ENCODE measurements at places on chromosomes 1 and 21.

DNA sequence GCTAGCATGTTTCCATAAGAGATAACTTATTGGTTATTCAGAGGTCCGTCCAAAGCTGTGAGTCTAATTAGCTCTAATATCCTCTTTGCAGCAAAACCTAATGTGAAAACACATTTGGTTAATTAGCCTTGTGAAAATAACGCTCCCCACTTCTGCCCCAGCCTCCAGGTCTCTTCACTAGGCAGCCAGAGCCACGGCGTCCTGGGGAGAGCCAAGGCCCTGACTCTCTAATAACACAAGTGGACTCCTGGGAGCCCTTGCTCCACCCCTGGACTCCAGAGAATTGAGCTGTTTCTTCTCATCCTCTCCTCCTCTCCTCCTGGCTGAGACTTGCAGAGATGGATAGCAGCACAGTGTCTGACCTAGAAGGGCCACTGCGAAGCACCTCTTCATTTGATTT, 78.8 kb downstream of the CCDC185 start:
- DNase-seq, result no peak

- DNase-seq, result no peak
Observed at GRCh38 chr1:211713231-211713630, 37.8 kb upstream of the NEK2 start.

DNA sequence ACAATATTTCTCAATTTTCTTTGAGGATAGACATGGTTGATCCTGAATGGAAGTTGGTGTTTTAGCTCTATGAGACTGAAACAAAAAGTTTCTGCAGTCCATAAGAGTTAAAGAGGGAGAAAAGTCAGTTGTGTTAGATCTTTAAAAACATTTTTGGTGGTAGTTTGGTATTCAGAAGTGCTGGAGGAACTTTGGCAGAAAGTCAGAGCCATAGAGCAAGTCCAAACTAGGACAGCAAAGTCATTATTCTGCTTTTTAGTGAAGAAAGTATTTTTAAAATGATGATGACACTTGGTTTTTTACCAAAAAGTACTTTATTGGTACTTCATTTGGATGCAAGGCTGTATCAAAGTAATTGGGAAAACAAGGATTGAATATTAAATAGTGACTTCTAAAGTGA, 41.8 kb downstream of the FNBP1L start:
- no peak for DNase-seq

- DNase-seq, result no peak
Observed at GRCh38 chr1:235817101-235817728, 49.5 kb downstream of the LYST start.

DNA sequence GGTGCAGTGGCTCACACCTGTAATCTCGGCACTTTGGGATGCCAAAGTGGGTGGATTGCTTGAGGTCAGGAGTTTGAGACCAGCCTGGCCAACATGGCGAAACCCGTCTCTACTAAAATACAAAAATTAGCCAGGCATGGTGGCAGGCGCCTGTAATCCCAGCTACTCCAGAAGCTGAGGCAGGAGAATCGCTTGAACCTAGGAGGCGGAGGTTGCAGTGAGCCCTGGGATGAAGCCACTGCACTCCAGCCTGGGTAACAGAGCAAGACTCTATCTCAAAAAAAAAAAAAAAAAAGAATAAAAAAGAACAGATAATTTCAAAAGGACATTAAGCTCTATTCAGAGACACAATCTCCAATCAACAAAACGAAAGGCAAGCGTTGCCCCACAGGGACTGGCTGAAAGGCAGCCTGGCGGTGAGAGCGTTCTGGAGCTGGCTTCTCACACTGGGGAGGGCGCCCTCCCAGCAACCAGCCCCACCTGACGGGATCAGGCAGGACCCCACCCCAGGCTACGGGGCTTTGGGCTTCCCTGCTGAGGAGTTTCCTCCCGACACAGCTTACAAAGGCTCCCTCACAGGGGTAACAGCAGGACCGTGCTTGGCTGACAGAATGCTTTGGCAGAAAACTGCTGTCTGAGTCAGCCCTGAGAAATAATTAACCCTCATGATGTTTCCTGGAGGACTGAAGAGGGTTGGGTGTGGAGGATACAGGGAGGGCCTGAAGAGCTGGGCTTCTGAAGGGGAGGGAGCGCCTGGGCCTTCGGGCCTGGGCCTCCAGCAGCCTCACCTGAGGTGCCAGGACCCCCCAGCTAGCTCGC, 31.1 kb upstream of the SRP9 start:
- no peak for DNase-seq

Measured in 8988T (cell line).